ENCODE measurements at places on chromosomes 16 and 17.

DNA sequence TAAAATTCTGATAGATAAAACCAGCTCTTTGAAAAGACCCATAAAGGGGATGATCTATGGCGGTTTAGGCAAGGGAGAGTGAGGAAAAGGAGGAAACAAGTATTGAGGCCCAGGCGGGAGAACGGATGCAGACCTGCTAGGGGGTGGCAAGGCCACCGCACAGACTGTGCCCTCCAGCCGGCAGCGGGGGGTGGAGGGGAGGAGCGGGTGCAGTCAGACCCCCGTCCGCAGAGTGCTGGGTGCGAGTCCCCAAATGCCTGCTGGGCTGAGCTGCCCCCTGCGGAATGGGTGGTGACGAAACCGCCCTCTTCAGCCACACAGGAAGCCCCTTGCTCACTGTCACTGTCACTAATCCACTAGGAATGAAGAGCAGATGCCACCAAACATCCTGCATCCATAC is 46.0 kb downstream of the LMF1 start:
- no peak for DNase-seq

- no peak for DNase-seq
These were observed 450.6 kb upstream of the PSMD7 start for GRCh38 chr16:73846007-73846330.

- DNase-seq = no peak
These were observed 4.1 kb downstream of the JMJD6 start for GRCh38 chr17:76722279-76722678.

DNA sequence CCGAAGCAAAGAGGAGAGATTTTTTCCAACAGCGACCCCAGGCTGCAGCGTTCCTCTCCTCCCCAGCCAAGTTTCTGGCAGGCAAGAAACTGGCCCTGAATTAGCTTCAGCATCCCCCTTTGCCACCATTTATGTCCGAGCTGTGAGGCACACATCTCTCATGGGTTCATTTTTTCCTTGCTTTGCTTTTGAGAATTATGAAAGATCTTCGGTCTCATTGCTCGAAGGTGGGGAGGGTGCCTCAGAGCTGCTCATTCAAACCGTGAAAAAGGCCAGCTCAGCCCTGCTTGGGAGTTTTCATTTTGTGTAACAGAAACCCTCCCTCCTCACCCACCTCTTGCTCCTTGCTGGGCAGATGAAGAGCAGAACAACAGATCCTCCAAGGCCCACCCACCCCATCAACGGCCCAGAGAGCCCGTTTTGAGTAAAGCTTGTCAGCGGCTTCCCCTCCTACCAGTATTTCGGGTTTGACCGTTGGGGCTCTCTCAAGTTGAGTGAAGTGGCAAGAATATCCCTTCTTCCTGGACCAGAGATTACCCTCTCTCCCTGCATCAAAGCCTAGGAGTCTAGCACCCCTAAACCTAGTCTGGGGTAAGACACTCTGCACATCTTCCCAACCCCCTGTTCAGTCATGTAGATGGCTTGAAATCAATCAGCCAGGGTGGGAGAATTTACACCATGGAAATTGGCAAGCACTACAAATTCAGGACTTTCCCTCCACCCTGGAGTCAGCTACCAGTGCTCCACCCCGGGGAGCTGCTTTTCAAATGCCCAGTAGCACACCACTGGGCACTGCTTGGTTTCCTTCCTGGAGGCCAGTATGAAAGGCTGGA is 1.8 kb downstream of the CCR7 start:
- DNase-seq = no peak

GRCh38 chr16:48433850-48434530 is 48.8 kb upstream of the SIAH1 start:
- no peak for DNase-seq

- DNase-seq = no peak
These were observed 5.1 kb upstream of the C1QTNF8 start for GRCh38 chr16:1101133-1101532.

GRCh38 chr16:84652566-84652965 is 4.3 kb downstream of the KLHL36 start:
- no peak for DNase-seq

GRCh38 chr16:82995924-82996441 is 369.2 kb downstream of the CDH13 start:
- peak; percentile 23 for DNase-seq

- peak; percentile 84 for DNase-seq
These were observed 17.0 kb downstream of the CRYM start for GRCh38 chr16:21260870-21261791.

GRCh38 chr17:68804777-68805520 is 150.2 kb downstream of the ABCA8 start:
- no peak for DNase-seq

Data from transverse colon (tissue), 4 donors.